ENCODE measurements at places on chromosomes 2 and 18. TPM values are rescaled to one million over a fixed set of nuclear protein-coding genes. Genes with fewer than 3 reads are reported as not detected.

DNA sequence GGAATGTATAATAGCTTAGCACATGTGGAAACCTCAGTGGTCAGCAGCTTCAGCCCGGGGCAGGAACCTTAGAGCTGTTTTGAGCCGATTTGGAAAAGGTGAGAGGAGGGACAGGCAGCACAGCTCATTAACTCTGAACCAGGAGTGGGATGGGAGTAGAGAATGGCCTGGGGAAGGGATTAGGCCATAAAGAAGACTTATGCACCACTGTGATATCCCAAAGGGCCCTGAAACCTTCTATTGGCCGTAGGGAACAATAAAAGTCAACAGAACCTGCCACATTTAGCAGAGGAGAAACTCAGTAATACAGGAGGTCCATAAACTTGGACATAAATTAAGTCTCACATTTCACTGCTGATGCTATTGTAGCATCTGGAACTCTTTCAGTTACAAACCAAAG lies 124.2 kb upstream of the REV1 start:
- peak; percentile 15 for DNase-seq

DNA sequence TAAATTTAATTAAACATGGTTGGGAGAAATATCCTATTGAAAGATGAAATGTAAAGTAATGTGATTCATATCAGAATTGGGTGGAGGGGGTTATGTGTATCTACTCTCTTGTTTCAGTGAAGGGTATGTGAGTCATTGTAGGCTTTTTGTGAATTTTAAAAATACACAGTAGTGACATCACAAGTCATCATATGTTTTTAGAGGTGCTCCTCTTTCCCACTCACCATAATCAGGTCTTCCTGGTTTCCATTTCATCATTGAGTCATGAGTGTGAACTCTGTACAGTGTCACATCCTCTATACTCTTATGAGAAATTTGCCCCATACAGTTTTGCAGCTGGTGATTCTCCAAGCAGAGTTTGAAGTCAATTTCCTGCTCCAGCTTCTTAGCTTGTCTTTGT lies 18.8 kb downstream of the FSIP2 start:
- no peak for DNase-seq

GRCh38 chr2:240252191-240252871 lies 111.9 kb upstream of the OTOS start:
- no peak for DNase-seq

CDH2 gene
- total RNA-seq, result 106 TPM

- no peak for DNase-seq
Observed at GRCh38 chr2:76009484-76009883, 298.8 kb upstream of the GCFC2 start.

GRCh38 chr18:785242-785641 lies 26.8 kb downstream of the YES1 start:
- no peak for DNase-seq

KIAA2012 gene
- total RNA-seq, result not detected

DNA sequence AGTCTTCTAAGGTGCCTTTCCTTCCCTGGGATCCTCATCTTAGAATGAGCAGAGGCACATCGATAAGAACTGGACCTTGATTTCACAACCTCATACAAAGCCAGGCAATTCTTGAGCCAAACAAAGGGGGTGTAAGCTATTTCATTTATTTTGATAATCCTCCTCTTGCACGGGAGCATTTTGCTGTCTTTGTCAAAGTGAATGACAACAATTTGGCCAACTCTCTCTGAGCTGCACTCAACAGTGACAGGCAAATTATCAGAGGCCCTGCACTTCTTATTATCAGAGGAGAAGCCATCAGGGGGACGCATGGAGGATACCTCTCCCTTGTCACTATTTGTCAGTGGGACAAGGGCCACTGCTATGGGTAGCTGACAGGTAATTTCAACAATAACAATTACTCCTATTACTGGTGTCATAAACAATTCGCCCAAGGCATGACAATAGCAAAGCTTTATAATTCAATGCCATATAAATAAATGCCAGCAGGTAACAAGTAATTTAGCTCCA lies 260.4 kb downstream of the MEIS1 start:
- no peak for DNase-seq

GRCh38 chr18:23719634-23720201 lies 30.5 kb downstream of the LAMA3 start:
- DNase-seq, result peak; percentile 98

DNA sequence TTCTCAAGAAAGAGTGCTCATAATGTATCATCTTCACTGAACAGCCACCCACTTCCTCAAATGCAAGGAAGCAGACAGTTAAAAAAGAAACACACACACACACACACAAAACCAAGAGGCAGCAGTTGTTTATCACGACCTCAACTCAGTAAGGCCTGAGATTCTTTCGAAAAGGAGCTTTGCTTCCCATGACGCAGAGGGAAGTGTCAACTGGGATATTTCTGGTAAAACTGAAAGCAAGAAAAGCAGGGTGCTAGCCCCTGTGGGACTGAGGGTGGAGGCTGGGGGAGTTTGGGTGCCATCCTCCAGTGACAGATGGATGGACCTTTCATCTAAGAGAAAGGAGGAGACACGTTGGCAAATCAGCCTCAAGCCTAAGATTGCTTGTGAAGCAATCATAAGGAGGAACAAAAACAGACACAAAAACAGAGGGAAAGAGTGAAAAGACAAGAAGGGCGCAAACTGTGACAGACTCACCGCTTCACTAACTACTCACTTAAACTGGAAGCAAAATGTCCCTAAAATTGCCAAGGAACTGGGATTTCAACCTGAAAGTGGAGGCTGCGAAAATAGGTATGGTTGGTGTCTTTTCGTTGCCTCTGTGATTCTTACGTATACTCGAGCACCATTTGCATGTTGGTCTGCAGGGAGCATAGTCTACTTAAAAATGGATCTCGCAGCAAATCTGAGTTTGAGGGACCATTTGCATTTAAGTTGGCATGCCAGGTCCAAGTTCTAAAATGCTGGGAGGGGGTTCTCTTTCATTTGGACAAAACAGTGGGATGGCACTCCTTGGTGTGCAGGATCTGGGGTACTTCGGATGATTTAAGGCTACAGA lies at the start of gene ARHGAP25:
ARHGAP25 (plus strand) TSS at position 124 of the 838 bp plus-strand sequence; CDS start at position 513, 389 bp downstream.
- DNase-seq, result no peak

DNA sequence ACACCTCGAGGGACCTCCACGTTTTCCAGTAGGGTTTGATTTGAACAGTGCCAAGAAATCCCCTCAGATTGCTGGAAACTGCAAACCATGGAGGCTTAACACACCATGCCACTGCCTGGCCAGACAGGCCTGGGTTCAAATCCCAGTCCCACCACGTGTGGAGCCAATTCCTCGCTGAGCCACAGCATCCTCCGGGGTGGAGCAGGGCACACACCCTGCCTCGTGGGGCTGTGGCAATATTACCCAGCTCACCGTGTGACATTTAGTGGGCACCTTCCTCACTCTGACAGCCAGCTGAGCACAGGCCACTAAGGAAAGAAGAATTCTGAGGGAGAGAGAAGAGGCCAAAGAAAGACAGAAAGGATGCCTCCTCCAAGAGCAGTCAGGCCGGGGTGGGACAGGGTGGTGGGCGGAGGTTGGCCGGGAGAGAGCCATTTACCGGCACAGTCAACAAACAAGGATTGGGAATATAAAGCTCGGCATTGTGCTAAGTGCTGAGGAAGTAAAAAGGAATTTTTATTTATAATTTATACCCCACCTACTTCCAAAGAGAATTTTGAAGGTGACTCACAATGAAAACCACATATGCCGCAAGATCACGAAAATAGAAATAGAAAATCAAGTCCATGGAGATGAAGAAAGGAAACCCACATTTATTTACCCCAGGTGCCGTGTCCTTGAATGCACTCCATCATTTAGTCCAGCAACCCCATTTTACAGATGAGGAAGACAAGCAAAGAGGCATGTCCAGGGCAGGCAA lies 111.5 kb downstream of the MCFD2 start:
- DNase-seq, result peak; percentile 84

GRCh38 chr2:12119841-12120240 lies 373.4 kb downstream of the LPIN1 start:
- DNase-seq, result no peak

DNA sequence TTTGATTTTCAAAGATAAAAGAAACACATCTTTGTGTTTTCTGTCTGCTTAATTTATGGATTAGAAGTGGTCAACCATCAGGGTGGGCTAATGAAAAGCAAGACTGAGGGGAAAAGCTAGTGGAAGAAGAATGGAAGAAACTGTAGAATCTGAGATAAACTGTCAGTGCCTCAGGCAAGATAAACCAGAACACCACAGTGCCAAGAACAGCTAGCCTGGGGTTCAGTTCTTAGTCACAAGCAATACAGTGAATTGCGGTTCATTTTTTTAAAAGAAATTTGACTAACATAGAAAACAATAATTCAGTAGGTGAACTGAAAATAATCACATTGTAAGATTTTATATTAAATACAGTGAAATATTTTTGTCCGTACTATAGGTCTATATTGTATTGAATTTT lies 22.0 kb upstream of the LNPK start:
- no peak for DNase-seq

IL18R1 gene
- total RNA-seq, result 4.0 TPM

GRCh38 chr2:100119235-100119634 lies 23.2 kb downstream of the AFF3 start:
- peak; percentile 71 for DNase-seq

PLGLB1 gene
- total RNA-seq, result 4.5 TPM

GRCh38 chr18:48351216-48352050 lies 57.8 kb downstream of the ZBTB7C start:
- no peak for DNase-seq

DNA sequence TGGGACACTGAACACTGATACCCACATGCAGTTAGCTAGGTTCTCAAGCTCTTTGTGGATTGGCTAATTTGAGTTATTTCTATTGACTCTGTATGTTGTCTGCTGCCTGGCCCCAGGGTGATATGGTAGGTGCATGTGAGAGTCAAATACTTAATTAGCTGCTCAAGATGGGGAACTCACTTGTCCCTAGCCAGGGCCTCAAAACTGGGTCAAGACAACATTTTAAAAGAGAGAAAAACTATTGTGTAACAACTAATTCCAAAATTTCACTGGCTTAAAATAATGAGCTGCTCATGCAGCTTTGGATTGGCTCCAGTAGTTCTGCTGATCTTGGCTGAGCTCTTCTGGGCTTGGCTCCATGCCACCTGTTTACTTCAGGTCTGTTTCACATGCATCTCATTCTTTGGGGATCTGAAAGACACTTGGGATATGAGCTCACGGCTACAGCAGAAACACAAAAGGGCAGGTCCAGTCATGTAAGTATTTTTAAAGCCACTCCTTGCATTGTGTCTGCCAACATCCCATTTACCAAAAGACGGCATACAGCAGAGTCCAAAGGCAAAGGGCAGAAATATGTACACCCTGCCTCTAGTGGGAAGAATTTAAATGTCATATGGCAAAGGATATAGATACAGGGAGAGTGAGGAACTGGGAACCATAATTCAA lies 716.8 kb downstream of the SUCLG1 start:
- no peak for DNase-seq

CDH19 gene
- total RNA-seq, result not detected

DNA sequence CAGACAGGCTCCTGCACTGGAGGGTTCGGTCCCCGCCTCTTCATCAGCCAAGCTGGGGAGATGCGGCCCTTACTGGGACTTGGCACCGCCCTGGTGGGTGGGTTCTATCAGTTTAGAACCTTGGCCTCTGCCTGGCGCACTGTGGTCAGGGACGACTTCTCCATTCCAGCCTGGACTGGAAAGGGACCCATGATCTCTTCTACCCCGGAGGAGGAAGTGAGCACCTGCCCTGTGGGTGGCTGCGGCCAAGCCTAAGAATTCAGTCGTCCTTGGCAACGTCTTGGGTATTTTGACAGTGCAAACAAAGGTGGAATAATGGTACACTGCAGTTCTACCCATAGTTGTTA lies 106.9 kb upstream of the CD302 start:
- peak; percentile 24 for DNase-seq

- no peak for DNase-seq
Observed at GRCh38 chr2:197427986-197428385, 6.8 kb downstream of the SF3B1 start.

DNA sequence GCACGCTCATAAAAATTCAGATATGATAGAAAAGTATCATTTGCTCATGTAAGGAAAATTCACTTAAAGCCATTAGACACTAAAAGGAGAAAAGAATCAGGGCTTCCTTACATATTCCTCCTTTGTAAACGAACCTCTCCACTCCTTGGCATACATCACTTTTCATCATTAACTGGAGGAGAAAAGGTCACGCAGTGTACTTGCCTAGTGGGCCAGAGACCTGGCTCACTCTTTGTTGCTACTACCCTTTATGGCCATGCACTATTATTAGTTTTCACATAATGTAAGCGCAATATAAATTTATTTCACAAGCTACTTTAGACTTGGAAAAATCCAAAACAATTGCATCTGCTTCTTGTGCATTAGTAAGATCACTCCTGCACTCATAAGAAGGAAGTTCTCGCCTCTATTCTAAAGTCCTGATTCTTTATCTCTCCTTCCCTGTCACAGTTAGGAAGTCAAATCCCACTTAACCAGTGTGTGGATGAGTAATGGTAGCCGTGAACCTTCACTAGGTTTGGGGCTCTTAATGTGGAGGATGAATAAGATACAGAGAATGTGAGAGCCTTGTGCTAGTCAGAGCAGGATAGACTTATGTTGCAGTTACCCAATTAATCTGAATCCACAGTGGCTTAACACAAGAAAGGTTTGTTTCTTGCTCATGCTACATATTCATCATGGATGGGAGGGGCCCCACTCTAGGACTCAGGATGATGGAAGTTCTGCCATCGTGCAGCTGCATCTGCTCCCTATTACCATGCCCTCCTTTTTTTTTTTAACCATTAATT lies 115.0 kb upstream of the GLS start:
- DNase-seq, result peak; percentile 96

EN1 gene
- not detected for total RNA-seq

DNA sequence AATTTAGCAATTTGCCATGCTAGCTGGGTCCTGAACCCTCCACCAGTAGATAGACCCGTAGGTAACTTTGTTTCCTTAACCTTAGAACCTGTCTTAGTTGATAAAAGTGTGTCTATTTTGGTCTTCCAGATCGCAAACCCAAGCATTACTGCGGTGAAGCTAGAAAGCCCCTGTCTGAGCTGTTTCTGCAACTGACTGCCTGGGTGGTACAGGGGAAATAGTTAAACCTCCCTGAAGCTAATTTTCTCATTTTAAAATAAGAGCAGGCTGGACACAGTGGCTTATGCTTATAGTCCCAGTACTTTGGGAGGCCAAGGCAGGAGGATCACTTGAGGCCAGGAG lies 101.7 kb upstream of the MSH2 start:
- DNase-seq, result no peak

GRCh38 chr2:234060236-234060635 lies 9.7 kb downstream of the SPP2 start:
- no peak for DNase-seq

GRCh38 chr2:74599676-74600075 lies 45.2 kb downstream of the DOK1 start:
- no peak for DNase-seq

- no peak for DNase-seq
Observed at GRCh38 chr2:207283356-207283755, 117.6 kb upstream of the KLF7 start.

- DNase-seq, result no peak
Observed at GRCh38 chr2:43186679-43187374, 39.6 kb downstream of the ZFP36L2 start.

DNA sequence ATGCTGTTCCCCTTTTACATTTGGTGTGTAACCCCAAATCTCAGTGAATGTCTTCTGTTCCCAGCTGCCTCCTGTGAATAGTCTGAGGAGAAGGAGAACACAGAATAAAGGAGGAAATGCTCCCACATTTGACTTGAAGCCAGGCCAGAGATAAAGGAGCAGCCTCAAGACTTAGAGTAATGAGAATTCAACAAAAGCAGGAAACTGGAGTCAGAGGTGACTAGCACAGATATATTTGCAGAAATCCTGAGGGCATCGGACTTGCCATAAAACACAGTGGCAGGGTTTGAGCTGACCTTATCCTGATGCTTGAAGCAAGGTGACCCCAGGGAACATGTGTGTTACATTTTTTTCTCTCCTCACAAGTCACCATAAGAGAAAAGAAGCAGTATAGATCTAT lies 291.4 kb upstream of the RND3 start:
- peak; percentile 2 for DNase-seq

All from renal cortical epithelial cell (primary cell).